ENCODE measurements at places on chromosomes 6 and 20. TPM values are rescaled to one million over a fixed set of nuclear protein-coding genes. Genes with fewer than 3 reads are reported as not detected.

- no peak for DNase-seq
Measured at GRCh38 chr6:11618533-11618932, 81.0 kb downstream of the TMEM170B start.

DNA sequence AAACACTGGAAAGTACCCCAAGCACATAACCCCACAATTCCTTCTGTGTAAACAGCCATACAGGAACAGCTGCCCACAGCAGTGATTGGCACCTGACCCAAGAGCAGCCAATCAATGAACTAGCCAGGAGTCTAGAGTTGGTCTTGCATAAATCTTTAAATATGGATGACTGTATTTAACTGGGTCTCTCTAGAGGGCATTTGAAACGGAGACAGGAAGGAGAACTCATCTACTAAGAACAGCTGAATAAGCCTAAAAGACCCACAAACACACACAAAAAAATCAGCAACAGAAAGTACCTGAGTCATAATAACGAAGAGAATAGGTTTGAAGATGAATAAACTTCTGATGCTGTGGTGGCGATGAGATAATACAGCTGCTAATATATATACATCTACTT, 49.0 kb upstream of the ASF1A start:
- DNase-seq = no peak

- DNase-seq = no peak
Measured at GRCh38 chr6:105112577-105112976, 67.2 kb downstream of the POPDC3 start.

DNA sequence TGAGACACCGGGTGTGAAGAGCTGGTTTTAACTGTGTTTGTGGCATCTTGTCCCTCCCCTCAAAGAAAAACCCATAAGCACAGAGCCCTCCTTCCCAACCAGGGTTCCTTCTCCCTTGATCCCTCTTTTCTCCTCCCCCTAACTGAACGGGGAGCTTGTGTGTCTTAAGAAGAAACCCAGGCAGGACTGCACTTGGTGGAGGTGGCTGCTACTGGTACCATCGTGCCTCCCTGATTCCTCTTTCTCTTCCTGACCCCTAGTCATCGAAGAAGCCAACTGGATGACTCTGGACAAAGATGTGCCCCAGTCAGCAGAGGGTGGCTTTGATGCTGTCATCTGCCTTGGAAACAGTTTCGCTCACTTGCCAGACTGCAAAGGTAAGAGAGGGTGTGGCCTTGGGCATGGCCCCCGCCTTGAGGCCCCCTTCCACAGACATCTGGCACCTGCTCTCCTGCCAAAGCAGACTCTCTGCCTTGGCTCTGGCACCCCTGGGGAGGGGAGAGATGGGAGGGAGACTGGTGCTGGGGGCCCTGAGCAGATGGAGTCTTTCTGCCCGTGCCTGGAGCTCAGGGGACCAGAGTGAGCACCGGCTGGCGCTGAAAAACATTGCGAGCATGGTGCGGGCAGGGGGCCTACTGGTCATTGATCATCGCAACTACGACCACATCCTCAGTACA, 2.1 kb downstream of the GNMT start:
- DNase-seq = no peak

- no peak for DNase-seq
Measured at GRCh38 chr6:13178107-13178506, 150.2 kb downstream of the TBC1D7 start.

GRCh38 chr6:74289884-74290283, 593.9 kb downstream of the CD109 start:
- no peak for DNase-seq

DNA sequence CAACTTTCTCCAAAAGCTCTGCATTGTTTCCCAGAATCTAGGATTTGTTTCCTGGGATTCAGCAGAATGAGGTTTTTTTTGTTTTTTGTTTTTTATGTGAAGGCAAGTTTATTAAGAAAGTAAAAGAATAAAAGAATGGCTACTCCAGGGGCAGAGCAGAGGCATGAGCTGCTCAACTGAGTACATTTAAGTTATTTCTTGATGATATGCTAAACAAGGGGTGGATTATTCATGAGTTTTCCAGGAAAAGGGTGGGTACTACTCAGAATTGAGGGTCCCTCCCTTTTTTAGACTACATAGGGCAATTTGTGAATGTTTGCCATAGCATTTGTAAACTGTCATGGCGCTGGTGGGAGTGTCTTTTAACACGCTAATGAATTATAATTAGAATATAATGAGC, 292.5 kb upstream of the SGK1 start:
- no peak for DNase-seq

DNA sequence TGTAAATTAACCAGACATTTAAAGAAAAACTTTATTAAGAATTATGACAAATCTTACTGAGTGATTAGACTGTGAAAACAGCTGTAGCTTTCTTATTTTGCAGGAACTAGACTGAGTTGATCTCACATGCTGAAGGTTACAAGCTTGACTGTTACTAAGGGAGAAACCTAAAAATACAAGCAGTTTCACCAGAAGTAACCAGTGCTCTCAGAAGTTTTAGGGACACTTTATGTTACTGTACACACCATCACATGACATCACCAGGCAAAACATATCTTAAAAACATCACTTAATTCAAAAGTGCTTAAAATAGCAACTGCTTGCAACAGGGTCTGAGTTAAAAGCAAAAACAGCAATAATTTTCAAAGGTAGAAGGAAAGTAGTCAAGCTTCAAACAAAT, 5.4 kb downstream of the FBXO30 start:
- DNase-seq = no peak

DNA sequence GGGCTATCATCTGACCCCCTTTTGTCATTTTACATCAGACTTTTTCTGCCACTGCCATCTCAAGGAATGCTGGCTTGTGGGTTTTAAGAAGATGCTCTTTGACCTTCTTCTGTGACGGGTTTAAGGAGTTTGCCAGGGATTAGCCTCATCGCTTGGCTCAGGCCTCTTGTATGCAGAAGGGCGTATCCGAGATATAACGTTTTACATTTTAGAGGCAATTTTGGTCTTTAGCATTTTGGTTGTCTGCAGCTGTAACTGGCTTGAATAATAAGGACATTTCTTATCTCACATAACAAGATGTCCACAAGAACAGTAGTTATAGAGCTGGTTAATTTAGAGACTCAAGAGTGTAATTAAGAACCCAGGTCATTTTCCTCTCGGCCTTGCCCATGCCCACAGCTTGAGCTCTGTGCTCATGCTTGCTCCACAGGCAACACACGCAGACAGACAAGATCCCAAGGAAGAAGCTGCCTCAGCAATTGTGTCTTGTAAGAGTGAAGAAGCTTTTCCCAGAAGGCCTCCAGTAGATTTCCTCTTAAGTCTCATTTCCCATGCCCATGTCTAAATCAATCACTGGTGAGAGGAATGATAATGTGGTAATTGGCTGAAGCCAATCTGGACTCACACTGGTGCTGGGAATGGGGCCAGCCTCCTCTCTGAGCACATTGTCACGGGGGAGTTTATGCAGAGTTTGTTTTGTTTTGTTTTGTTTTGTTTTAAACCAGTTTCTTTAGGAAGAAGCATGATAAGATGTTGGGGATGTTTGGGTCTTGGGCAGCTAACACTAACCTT, 36.8 kb downstream of the PTCHD4 start:
- DNase-seq = no peak

GRCh38 chr6:101486726-101487125, 93.2 kb downstream of the GRIK2 start:
- no peak for DNase-seq

DNA sequence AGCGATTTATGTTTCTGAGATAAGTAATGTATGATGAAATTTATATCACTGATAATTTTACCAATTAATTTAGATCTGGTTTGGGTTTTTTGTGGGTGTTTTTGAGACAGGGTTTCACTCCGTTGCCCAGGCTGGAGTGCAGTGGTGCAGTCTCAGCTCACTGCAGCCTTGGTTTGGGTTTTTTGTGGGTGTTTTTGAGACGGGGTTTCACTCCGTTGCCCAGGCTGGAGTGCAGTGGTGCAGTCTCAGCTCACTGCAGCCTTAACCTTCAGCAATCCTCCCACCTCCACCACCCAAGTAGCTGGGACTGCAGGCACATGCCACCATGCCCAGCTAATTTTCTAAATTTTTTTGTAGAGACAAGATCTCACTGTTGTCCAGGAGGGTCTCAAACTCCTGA, 13.0 kb downstream of the MRS2 start:
- no peak for DNase-seq

GRCh38 chr6:33977606-33978411, 168.1 kb downstream of the GRM4 start:
- DNase-seq = peak; percentile 3

GJA10 gene
- total RNA-seq = not detected

MCCD1 gene
- total RNA-seq = not detected

ALDH8A1 gene
- 0.24 TPM for total RNA-seq

TMEM151B gene
- total RNA-seq = 0.07 TPM

PDYN gene
- total RNA-seq = not detected

BCAS1 gene
- 0.07 TPM for total RNA-seq

GTSF1L gene
- not detected for total RNA-seq

NKX2-2 gene
- total RNA-seq = not detected

CD109 gene
- total RNA-seq = 9.1 TPM

MYO6 gene
- total RNA-seq = 6.4 TPM

CCDC170 gene
- not detected for total RNA-seq

F13A1 gene
- not detected for total RNA-seq

AIF1 gene
- total RNA-seq = 26.1 TPM

CPXM1 gene
- 2.3 TPM for total RNA-seq

IL17F gene
- 119 TPM for total RNA-seq
